NCI-H2171 (cell line): ENCODE measurements at places on chromosomes 2 and 18.

DNA sequence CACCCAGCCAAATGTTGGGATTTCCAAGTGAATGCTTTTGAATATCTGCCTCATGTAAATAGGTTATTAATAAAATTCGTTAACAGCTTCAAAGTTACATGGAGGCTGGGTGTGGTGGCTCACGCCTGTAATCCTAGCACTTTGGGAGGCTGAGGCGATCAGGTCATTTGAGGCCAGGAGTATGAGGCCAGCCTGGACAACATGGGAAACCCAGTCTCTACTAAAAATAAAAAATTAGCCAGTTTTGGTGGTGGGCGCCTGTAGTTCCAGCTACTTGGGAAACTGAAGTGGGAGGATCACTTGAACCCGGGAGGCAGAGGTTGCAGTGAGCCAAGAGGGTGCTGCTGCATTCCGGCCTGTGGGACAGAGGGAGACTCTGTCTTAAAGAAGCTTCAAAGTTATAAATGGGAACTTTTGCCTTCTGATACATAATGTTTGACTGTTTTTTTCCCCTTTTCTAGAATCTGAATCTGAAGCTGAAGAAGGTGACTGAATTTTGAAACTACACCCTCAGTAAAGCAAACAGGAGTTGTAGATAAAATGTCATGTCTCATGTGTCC lies 10.1 kb downstream of the BZW1 start:
- DNase-seq: no peak

GRCh38 chr2:106565599-106565998 lies 78.4 kb downstream of the CD8B2 start:
- no peak for DNase-seq

GRCh38 chr2:140351692-140352091 lies 1571.5 kb upstream of the NXPH2 start:
- DNase-seq: no peak

DNA sequence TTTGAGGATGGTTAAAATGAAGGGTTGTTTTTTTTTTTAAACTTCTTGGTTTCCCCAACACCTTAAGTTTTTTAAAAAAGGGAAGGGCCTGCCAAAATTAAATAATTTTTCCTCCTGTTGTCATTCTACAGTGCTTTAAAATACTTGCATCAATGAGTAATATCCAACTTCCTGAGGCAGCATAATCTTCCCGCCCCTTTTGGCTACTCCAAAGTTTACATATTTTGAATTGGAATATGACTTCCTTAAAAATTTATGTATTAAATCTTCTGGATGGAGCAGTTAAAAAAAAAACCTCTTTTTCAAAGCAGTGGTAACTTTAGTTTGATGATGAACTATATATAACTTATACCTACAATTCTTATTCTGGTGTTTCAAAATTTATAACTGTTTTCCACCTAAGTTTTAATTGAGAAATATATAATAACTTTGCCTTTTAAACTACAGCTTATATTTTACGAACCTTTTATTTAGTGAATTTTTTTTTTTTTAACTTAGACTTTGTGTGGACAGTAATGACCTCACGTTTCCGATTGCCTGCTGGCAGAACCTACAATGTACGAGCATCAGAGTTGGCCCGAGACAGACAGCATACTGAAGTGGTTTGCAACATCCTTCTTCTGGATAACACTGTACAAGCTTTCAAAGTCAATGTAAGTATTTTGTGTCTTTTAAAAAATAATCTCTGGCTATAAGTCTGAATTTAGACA lies 49.8 kb downstream of the PTPN4 start:
- DNase-seq: no peak

GRCh38 chr18:3261373-3262233 lies at the start of gene MYL12B:
MYL12B (plus strand) TSS chr18:3262133; CDS start chr18:3272899, 10,766 bp downstream.
- peak; percentile 73 for DNase-seq

DNA sequence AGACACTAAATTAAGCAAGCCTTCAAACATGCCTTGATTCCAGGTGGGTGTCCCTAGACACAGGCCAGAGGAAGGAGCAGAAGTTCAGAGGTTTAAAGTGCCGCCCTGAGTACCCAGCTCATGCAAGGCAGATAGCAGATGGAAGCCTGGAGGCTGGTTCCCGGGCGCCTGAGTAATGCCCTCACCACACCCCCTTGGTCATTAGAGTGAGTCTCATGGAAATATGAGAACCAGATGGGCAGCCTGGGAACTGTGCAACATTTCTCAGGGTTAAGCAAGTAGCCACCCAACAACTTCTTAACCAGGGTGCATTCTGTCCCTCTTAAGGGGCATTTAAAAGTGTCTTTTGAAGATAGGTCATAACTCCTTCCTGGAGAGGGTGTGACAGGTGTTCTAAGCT lies 44.1 kb downstream of the TGFA start:
- DNase-seq: no peak

DNA sequence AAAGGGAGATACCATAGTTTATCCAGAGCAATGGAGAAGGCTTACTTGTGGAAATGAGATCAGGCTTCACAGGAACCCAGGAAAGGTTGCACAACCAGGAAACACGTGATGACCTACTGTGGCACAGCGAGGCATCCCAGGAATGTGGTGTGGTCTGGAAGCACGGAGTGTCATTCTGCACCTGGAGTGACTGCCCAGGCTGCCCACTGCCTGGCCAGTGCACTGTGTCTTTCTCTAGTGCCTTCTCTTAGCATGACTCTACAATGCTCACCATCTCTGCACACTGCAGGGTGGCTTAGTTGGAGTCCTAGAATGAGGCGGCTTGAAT lies 48.9 kb downstream of the CHST9 start:
- DNase-seq: no peak

GRCh38 chr2:207725873-207726578 lies 14.6 kb downstream of the CCNYL1 start:
- no peak for DNase-seq

DNA sequence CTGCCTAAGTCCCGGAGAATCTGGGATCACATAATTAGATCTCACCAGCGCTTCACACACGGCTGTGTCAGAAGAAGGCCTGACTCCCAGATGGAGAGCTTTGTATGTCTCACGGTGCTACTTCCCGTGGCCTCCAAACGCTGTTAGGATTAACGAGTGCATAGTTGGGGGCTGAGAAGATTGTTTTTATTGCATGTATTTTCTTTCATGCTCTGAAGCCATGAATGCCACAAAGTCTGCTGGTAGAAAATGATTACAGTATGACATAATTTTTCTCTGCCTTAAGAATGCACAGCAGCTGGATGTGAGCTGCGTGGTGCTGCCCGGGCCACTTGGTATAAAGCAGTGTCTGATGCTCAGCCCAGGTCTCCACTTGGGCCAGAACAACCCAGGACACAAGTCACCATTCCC lies 166.5 kb downstream of the SEPTIN10 start:
- peak; percentile 43 for DNase-seq

- DNase-seq: no peak
Measured at GRCh38 chr2:46704593-46704992, 211.0 kb downstream of the MCFD2 start.

DNA sequence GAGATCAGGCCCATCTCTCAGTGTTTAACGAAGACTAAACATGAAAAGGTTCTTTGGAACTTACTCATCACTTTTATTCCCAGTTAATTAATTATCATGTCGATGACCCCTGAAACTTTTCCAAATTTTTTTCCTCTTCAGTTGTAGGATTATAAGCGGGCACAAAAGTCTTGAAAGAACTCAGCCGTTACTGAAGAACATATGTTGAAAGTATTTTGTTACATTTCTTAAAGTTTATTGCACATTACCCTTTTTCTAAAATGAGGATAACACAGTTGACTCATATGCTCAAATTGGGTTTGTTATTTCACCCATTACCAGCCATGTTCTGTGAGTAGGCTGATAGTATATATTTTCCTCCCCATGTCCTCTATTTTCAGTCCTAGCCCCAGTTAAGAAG lies 75.9 kb upstream of the COL3A1 start:
- DNase-seq: no peak

- no peak for DNase-seq
Measured at GRCh38 chr2:220528180-220528675, 900.8 kb downstream of the SLC4A3 start.

- no peak for DNase-seq
Measured at GRCh38 chr2:13584020-13584419, 867.3 kb downstream of the TRIB2 start.

DNA sequence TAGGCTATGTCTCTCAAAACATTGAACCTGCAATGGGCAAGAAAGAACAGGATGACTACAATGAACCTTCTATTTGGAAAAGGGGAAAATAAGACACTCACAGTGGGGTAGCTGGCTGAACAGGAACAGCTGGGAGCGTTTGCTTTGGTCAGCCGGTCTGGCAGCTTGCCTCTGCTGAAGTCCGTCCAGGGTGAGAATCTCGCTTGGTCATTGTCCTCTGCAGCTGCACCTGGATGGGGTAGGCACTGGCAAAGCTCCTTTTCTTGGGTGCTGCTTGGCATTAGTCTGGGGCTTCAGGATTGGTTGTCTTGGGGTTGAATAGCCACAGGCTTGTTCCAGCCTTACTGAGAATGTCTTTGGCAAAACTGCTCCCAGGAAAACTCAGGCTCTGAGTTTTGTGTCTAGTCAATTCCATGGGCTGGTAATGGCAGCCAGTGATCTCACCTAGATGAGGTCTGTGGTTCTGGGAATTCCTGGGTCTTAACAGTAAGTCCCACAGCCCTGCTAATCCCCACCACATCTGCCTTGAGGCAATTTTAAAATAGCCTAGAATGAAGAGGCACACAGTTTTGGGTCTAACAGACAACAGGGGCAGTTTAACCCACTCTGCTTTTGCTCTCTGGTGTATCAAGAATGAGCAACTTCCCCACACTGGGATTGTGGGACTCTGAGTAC lies 13.4 kb downstream of the NEDD4L start:
- no peak for DNase-seq

GRCh38 chr2:72300147-72300684 lies 152.6 kb upstream of the CYP26B1 start:
- DNase-seq: no peak

DNA sequence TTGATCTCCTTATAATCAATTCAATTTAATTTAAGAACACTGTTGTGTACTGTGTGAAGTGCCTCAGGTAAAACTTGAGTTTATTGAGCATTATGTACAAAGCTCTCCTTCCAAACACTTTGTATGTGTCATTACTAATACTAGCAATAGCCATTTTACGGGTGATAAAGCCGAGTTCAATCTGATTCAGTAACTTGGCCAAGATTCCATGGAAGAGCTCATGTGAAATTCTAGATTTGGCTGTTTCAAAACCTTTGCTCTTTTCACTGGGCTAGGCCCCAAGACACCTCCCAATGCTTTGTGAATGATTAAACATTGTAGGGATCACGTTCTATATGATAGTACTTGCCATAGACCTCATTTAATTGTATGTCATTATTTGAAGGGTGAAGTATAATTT lies 8.9 kb upstream of the NFE2L2 start:
- no peak for DNase-seq

- no peak for DNase-seq
Measured at GRCh38 chr2:230665263-230665691, 47.4 kb upstream of the CAB39 start.

GRCh38 chr2:54956111-54956627 lies 94.1 kb downstream of the RTN4 start:
- no peak for DNase-seq

DNA sequence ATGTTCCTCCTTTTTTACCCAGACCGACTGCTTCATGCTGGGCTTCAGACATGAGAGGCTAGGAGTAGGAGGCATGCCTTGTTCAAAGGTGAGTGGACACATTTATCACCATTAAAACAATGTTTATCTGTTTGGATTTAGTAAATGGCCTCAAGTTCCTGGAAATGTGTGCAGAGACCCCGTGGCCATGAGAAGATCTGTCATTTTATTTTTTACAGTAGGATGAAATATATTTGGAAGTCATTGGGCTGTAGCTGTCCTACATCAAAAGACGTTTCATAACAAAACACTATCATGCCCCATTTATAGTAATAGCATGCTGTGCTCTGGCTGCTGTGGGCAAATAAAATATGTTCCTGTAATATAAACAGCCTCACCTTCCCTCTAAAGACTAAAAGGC lies 403.9 kb upstream of the TNP1 start:
- DNase-seq: no peak

DNA sequence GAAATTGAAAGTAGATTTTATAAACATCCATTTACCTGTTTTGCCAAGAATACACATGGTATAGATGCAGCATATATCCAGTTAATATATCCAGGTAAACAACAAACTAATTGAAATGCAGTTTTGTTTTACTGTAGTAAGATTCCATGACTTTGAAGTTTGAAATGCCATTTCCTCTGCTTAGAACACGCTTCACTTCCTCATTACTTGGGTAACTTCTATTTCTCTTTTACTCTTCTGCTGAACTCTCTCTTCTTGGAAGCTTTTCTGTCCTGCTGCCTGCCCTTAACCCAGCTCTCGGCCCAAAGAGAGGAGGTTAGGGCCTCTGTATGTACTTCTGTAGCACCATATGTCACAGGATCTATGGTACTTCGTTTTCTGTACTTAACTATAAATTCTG lies 14.1 kb upstream of the IL1RL2 start:
- no peak for DNase-seq

DNA sequence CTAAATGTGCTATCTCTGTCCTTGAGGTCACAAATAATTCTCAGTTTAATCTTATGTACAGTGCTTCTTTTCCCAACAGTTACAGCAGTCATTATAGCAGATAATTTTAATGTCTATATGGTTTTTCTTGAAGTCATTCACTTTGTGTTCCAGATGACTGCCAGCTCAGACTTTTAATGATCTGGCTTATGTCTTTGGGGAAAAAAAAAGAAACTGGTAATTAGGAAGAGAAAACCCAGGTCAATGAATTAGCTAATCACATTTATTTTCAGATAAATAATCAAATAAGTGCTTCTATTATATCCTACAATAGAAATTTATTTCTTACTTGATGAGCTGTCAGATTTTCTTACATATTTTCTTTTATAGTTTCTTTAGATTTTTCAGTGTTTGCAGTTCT lies 96.0 kb downstream of the COMMD1 start:
- no peak for DNase-seq

DNA sequence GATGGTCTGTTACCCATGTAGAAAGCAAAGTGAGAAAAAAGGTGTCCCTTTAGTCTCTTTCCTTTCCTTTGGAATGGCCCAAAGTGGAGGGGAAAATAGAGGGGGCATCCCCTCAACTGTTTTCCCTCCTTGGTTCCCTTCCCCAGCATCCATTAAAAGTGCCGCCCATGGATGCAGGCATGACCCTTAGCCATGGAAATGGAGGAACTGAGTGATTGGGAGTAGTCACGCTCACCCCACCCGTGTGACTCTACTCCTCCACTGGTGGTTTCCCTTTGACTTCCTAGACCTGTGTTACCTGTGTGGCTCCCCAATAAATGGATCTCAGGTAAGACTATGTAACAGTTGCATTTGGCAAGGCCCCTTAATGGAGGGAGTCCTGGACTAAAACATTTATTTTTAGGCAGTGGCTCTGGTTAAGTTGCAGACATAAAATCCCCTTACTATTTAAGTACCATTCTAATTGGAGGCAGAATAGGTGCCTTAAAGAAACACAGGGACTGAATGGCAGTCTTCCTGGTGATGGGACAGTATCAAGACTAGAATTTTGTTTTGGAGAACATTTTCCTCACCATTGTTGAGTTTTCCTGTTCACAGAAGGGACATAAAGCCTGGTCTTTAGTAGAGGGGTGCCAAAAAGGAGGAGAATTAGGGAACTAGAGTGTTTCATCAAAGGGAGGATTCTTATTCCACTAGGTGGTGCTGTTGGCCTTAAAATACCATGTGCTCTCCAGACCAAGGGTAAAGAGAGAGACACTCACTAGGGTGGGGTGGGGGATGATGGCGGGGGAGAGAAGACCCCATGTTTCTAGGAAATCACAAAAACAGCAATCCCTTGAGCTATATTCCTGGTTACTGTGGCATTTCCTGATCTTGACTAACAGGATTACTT lies 25.7 kb upstream of the PLA2R1 start:
- no peak for DNase-seq
